ENCODE measurements at places on chromosomes 2 and 18.

DNA sequence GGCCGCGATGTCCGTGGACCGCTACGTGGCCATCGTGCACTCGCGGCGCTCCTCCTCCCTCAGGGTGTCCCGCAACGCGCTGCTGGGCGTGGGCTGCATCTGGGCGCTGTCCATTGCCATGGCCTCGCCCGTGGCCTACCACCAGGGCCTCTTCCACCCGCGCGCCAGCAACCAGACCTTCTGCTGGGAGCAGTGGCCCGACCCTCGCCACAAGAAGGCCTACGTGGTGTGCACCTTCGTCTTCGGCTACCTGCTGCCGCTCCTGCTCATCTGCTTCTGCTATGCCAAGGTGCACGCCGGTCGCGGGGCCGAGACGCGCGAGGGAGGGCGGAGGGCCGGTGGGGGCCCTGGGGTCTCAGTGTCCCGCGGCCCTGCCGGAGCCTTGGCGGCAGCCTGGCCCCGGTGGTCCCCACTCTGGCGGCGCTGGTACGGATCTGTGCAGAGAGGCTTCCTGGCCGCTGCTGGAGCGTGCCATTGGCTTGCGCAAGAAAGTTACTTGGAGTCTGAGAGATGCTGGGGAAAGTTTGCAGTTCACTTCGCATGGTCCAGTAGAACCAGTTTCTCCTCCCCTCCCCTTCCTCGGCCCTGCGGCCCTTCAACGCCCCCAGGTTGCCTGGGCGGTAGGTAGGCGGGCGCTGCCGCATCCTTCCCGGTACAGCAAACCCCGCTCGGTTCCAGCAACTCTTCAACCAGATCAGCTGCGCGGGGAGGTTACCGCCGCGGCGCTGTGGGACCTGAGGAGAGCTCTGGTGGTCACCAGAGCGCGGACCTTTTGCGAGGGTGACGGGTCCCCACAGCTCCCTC, 1.5 kb downstream of the GALR1 start:
- DNase-seq, result no peak

GRCh38 chr18:7000484-7001096, 117.0 kb downstream of the LAMA1 start:
- no peak for DNase-seq

GRCh38 chr2:15116830-15117229, 444.3 kb downstream of the NBAS start:
- DNase-seq, result no peak

DNA sequence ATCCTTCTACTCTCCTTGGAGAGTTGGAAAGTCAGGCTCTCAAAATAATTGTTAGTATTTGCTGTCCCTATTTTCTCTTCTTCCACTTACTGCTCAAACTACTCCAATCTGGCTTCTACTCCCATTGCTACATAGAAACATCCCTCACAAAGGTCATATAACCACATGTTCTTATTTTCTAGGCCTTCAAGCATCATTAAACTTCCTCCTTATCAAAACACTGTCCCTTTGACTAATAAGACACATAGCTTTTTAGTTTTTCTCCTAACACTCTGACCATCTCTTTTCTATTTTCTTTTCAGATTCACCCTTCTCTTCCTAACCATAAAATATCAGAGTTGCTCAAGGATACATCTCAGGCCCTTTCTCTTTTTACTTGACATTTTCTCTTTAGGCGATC, 148.3 kb downstream of the MBD2 start:
- DNase-seq, result no peak
